ENCODE measurements at places on chromosomes 7 and 10. TPM values are rescaled to one million over a fixed set of nuclear protein-coding genes. Genes with fewer than 3 reads are reported as not detected.

The ASZ1 gene
- total RNA-seq = not detected

The NXPH1 gene
- 5.2 TPM for total RNA-seq

The FAM241B gene
- total RNA-seq = 8.7 TPM

The MMP21 gene
- total RNA-seq = not detected

The DENND11 gene
- total RNA-seq = 23.9 TPM

The MXI1 gene
- 6.9 TPM for total RNA-seq

The EVX1 gene
- not detected for total RNA-seq

The AASS gene
- 789 TPM for total RNA-seq

The GDF2 gene
- total RNA-seq = not detected

The GOLGA7B gene
- total RNA-seq = 0.14 TPM

The ASB10 gene
- not detected for total RNA-seq

The CFAP70 gene
- 0.17 TPM for total RNA-seq

The CYP2C19 gene
- 0.35 TPM for total RNA-seq

The NUPR2 gene
- total RNA-seq = not detected

The ANXA8L1 gene
- not detected for total RNA-seq

The AGAP4 gene
- 21.5 TPM for total RNA-seq

The ZNF488 gene
- total RNA-seq = 5.2 TPM

The PAPSS2 gene
- 19.6 TPM for total RNA-seq

The NODAL gene
- 29.9 TPM for total RNA-seq

The SPDYE8 gene
- total RNA-seq = not detected

The TMEM184A gene
- 0.66 TPM for total RNA-seq

The THSD7A gene
- 1.7 TPM for total RNA-seq

The SPOCK2 gene
- 3.6 TPM for total RNA-seq

The ATOH7 gene
- total RNA-seq = 1.8 TPM

The CNTNAP2 gene
- total RNA-seq = 38.2 TPM

The FGFBP3 gene
- total RNA-seq = 73.9 TPM

The NUTM2B gene
- 0.35 TPM for total RNA-seq

The SLC26A5 gene
- total RNA-seq = 0.49 TPM

The CHAT gene
- not detected for total RNA-seq

The PVRIG gene
- not detected for total RNA-seq

The MRPS24 gene
- 82.9 TPM for total RNA-seq

Measured in GM23338 (cell line).